ENCODE measurements at places on chromosomes 2 and 18.

- DNase-seq: no peak
Measured at GRCh38 chr2:63059793-63060471, 9.3 kb downstream of the OTX1 start.

GRCh38 chr2:12463189-12463588, 253.5 kb upstream of the TRIB2 start:
- no peak for DNase-seq

GRCh38 chr2:195057001-195057400, 600.0 kb upstream of the SLC39A10 start:
- no peak for DNase-seq

GRCh38 chr18:26134107-26134506, 438 bp downstream of the PSMA8 start:
- DNase-seq: no peak

- DNase-seq: no peak
Measured at GRCh38 chr2:178006710-178007109, 65.9 kb downstream of the PDE11A start.
